Bronchial epithelial cell (primary cell): ENCODE measurements at places on chromosomes 1 and 21. TPM values are rescaled to one million over a fixed set of nuclear protein-coding genes. Genes with fewer than 3 reads are reported as not detected.

DNA sequence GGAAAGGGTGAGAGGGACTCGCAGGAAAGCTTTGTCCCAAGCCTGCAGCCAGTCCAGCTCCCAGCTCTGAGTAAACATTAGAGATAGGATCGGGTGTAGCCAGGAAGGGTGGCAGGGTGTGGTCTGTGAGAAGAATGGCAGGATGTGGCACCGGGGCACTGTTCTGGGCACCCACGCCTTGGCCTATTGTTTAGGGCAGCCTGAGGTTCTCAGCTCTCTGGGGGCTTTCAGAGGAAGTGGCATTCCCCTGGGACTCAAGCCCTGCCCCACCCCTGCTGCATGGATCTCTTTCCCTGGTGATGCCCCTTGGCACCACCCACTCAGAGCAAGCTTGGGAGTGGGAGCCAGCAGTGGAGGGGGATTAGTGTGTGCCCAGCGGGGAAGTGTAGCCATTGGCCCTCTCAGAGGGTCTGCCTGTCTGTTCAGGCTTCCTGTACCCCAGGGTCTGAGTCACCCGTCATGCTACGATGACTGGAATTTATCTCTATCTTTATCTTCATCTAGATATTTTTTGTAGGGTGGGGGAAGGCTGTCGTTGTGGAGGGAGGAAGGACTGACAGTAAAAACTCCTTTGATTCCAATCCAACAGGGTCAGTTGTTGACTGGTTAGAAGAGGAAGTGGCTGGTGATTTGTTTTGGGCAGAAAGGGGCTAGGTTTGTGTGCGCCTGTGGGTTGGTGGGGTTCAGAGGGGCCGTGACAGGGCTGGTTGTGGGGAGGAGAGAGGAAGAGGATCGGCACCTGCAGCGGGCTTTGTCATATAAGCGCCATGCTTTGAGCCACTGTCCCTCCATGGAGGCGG is 31.6 kb downstream of the SOX13 start:
- DNase-seq: peak; percentile 28

DNA sequence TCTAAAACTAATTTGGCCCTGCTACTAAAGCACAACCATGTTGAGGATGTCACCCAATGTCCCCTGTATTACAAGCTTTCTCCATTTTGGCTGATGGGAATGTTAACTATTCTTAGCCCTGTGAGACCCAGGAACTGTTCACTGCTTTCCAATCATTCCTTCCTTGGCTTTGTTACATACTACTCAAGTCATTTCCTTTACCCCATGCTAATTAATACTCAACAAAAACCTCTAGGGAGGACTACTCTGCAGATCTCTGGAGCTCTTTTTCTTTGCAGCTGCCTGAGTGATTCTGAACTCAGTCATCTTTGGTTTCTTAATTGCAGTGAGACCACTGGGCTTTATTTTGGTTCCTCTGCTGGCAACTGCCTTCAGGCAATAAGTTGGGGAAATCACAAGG is 23.3 kb upstream of the RPE65 start:
- DNase-seq: no peak

GRCh38 chr1:209380420-209380819 is 203.1 kb upstream of the CAMK1G start:
- no peak for DNase-seq

Gene OR2T11
- total RNA-seq: not detected in 2 replicates

DNA sequence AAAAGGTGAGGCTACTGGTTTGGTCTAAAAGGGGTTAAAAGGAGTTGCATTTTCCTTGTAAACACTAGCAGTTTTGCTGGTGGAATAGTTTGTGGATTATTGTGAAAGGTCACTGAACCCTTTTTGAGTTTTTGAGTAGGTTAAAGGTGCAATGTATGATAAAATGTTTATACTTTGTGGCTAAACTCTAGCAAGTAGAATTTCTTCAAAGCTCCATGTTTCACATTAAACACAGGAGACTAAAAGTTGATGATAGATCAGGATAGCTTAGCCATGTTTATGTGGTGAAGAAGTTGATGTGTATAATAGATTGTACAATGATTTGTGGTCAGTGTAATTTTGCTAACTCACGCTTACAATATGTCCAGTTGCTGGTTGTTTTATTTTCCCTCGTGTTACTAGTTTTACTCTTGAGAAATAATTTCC is 13.1 kb downstream of the ZNF326 start:
- DNase-seq: no peak

Gene LRRC3
- total RNA-seq: under 0.01 and 0.38 TPM in 2 replicates
